HEK293T (cell line): ENCODE measurements at places on chromosomes 16 and 17.

DNA sequence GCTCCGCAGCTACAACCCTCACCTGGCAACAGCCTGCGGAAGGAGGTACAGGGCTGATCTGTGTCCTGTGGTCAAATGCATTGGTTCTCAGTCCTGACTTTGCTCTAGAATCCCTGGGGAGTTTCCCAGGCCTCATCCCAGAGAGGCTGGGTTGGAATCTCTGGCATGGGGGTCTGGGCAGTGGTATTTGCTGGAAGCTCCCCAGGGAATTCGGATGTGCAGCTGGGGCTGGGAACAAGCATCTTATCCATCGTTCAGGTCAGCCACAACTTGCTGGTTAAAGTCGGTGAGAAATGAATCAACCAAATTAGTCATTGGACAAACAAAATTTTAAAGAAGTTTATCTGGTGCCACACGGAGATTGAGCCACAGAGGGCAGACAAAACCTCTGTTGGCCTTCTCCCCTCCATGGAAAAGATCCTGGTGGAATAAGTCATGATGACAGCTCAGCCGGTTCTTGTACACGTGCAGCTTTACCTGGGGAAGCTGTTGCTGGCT is 231.2 kb downstream of the FOXL1 start:
- DNase-seq, result no peak

GRCh38 chr17:7356072-7356549 is 1.2 kb downstream of the TMEM95 start:
- peak; percentile 83 for DNase-seq

- DNase-seq, result no peak
Measured at GRCh38 chr16:88424587-88425235, 28.4 kb upstream of the ZFPM1 start.

DNA sequence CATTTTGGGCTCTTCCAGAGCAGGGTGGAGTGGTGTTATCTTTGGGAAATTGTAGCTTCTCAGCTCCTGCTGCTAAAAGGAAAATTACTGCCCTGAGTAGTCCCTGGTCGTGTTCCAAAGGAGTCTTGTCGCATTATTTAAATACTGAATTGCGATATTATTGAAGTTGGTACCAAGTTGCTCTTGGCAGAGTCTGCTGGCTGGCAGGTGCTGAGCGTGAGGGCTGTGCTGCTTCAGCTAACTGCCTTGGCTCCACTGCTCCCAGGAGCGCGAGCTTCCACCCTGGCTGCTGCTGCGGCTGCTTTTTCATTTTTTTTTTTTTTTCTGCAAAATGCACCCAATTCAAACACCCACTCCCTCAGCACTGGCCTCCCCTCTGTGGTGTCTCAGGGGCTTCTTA is 289.8 kb downstream of the MAF start:
- DNase-seq, result no peak

DNA sequence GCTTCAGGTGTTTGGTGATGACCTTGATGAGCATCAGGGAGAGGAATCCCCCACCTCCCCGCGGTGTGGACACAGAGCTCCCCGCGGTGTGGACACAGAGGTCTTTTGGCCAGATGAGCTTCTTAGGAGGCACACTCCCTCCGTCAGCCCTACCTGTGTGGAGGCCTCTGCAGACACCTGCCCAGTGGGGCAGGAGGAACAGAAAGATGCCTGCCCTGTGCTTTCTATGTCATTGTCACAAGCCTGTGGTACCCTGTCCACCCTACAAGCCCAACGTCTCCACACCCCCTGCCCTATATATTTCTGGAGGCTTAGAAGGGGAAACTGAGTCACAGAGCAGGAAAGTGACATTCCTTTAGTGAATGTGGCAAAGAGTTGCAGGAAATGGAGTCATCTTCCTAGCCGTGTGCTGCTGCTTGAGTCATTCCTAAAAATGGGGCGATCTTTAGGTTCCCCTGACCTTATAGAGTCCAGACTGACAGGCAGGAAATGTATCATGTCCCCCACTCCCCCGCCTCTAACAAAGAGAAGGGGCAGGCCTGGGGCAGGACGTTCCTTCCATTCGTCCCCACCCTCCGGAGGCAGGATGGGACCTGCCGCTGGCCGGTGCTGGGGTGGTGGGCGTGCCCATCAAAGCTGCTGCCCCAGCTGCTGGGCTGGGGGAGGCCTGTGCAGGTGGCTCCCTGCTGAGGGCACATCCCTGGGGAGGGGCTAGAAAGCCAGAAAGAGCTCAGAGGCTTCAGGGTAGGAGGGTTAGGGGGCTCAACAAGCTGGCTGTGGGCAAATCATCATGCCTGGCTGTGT is 1.0 kb upstream of the C16orf74 start:
- DNase-seq, result no peak

DNA sequence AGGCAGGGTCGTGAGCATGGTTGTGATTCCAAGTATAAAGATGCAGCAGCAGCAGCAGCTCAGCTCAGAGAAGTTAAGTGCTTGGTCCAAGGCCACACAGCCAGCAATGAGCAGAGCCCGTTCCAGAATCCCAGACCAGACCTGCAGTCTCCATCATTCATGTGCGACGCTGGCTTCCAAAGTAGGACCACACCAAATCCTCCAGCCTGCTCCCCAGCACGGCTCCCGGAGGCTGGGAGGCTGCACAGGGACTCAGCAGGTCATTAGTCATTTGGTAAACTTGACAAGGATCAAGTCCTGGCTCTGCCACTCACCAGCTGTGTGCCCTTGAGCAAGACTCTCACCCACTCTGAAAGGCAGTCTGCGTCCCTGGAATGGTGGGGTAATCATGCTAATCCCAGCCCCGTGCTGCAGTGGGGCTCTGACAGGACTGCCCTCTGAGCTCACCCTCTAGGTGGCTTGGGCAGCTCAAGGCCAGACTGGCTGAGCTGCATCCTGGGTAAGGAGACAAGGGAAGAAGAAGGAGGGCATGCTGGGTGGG is 95.1 kb upstream of the TMEM132E start:
- no peak for DNase-seq

- no peak for DNase-seq
Measured at GRCh38 chr17:13160296-13160695, 142.5 kb upstream of the ELAC2 start.

GRCh38 chr17:44995436-44996001 is 27.4 kb upstream of the C1QL1 start:
- DNase-seq, result no peak

DNA sequence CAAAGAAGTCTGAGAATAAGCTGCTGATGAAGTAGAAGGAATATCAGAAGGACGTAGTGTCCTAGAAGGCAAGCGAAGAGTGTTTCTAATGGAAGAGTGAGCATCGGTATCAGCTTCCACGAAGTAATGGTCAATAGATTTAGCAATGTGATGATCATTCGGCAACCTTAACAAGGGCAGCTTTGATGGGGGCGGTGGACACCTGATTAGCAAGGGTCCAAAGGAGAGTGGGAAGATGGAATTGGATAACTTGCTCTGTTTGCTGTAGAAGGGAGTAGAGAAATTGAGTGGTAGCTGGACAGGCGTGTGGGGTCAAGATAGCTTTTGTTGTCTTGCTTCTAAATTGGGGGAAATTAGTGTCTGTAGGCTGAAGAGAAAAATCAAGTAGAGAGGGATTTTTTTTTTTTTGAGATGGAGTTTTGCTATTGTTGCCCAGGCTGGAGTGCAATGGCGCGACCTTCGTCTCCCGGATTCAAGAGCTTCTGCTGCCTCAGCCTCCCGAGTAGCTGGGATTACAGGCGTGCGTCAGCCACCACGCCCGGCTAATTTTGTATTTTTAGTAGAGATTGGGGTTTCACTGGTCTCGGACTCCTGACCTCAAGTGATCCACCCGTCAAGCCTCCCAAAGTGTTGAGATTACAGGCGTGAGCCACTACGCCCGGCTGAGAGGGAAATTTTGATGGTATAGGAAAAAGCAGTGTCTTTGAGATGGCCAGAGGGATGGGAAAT is 13.9 kb upstream of the HES7 start:
- DNase-seq, result no peak

DNA sequence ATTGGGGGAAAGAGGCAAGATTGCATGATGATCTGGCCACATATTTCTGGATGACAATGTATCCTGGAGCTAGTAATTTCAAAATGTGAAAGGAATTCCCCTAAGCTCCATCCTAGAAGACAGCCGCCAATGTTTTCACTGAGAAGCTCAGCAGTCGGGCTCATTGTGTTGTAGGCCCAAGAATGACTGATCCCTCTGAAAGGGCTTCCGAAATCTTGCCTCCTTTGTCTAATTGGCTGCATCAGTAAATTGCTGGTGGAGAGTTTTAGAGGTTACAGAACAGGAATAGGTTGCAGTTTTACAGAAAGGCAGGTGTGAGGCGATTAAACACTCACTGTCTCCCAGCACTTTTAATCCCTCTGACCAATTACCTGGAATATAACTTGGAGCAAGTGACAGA is 464.1 kb upstream of the SALL1 start:
- DNase-seq, result no peak
